ENCODE measurements at places on chromosomes 1 and 21.

DNA sequence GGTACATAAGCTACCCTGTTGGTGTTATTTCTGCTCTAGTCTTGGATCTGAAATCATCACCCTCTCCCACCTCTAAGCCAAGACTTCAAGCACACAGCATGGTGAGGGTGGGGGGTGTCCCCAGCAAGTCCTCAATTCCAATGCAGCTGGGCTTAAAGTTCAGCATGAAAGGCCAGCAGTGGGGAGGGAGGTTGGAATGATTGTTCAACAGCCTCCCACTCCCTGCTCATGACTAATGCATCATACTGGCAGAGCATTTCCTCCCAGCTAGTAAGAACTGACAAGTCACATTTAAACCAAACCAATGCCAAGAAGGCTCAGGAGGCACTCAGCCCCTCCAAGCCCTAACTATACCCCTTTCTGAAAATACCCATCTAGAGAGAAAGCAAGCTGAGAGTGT is 50.1 kb downstream of the TIAM1 start:
- DNase-seq = no peak

GRCh38 chr1:118122234-118123004 is 62.6 kb downstream of the SPAG17 start:
- no peak for DNase-seq

DNA sequence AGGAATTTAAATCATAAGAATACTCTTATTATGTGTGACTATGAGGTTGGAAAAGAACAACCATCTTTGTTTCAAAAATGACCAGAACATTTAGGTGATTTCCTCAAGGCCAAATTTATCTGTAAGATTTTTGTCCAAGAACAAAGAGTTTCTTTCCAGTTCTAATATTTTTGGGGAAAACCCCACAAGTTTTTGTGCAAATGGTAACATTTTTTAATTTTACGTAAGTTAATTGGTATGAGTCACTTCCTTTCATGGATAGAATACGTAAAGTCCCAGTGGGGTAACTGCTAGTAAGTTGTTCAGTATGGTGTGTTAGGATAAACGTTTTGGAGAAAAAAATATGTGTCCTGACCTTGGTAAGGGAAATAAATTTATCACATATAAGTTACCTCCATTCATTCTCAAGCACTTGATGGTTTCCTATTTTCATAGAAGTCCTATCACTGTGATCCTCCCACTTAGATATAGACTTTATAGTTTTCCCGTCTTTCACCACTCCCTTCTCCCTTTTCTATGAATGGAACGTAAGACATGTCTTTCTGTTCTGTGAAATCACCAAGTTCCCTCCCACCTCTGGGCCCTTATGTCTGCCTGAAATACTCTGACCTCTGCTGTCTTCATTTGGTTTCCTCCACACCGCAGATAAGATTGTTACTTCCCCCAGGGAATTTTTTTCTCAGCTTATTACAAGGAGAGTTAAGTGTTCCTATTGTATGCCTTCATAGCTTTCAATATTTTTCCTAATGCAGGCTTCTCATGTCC is 34.9 kb upstream of the TSNAX start:
- peak; percentile 54 for DNase-seq

GRCh38 chr1:9784508-9785133 is 39.1 kb downstream of the CLSTN1 start:
- DNase-seq = peak; percentile 85
